ENCODE measurements at places on chromosomes 7 and 10. TPM values are rescaled to one million over a fixed set of nuclear protein-coding genes. Genes with fewer than 3 reads are reported as not detected.

Gene TUBAL3
- total RNA-seq, result not detected

Gene NEUROG3
- not detected for total RNA-seq

Gene TMEM130
- total RNA-seq, result 0.30 TPM

Gene MUC12
- 0.60 TPM for total RNA-seq

Gene GNGT1
- total RNA-seq, result not detected

Gene GIMAP7
- not detected for total RNA-seq

Gene TCERG1L
- not detected for total RNA-seq

All from smooth muscle cell of the umbilical artery (primary cell).